ENCODE measurements at places on chromosomes 12 and 14.
A peak's percentile ranks its signal among the peaks of the same experiment; 100 is the strongest.

DNA sequence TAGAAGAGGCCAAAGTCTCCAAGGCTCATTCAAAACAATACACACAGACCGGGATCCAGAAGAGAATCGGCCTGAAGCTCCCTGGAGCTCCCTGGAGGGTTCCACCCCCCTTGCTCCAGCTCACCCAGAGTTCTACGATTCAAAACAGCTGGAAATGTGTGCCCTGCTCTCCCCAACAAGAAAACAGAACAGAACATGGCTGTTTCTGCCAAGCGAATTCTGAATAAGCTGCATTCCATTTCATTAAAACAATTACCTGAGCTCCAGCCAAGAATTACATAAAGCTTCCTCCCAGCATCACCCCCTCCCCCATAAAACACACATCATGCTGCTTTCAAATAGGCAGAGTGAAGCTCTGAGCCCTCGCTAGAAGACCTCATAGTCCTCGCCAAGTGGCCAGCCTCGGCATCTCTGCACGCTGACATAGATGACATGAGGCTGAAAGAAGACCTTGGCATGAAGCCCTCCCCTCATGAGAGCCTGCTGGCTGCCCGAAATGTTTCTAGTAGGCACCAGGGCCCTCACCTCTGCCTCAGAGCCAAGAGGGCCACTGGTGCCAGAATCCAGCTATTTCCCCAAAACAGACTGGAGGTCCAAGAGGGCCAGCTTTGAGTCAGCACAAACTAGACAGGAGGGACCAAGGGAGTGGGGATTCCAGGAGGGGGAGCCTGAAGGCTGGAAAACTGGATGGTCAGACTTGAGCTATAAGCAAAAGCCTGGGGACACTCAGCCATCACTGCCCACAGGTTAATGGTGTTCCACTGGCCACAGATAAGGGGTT lies 8.3 kb downstream of the PXN start:
- peak; percentile 93 for DNase-seq

DNA sequence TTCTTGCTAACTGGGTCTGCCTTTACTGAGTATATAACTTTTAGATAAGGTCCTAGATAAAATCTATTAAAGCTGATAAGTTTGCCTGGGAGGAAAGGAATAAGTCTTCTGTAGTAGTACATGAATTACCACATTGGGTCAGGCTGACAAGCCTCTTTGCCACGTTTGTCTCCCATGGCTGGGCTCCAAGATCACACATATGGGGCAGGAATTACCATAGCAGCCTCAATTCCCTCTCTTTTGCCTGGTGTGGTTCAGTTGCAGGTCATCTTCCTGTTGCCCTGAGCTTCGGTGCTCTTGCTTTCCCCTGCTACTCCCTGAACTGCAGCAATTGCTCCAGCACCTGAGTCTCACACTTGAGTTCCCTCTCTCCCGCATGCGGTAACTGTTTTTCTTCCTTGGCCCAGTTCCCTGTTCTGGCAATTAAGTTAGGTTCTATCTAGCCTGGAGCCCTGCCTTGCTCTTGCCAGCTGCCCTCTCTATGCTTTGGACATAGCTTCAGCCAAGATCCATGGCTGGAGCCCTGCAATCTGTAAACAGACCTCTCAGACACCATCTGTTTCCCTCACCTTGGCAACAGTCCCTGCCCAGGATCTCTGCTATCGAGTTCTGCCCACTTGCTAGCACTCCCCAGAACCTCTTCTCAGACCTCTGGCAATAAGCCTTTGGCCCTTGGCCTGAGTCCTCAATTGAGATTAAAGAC lies 5.8 kb upstream of the GLT8D2 start:
- no peak for DNase-seq

- DNase-seq, result no peak
These were observed 1402.4 kb upstream of the FLRT2 start for GRCh38 chr14:84127495-84127894.

DNA sequence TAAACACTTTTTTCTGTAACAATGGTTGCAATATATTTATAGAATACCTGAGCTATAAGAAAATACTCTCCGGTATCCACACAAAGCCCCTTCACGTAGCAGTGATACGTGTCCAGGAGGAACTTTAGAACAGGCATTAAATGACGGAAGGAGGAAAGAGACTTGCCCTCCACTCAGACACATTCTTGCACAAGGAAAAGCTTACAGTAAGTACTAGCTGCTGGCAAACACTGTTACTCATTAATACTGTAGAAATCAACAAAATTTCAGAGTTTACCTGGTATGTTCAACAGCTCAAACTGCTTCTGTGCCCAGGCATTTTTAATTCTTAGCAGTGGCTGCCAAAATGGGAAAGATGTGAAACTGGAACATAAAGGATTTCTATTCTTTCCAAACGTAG lies 41.7 kb downstream of the PRKD1 start:
- no peak for DNase-seq

DNA sequence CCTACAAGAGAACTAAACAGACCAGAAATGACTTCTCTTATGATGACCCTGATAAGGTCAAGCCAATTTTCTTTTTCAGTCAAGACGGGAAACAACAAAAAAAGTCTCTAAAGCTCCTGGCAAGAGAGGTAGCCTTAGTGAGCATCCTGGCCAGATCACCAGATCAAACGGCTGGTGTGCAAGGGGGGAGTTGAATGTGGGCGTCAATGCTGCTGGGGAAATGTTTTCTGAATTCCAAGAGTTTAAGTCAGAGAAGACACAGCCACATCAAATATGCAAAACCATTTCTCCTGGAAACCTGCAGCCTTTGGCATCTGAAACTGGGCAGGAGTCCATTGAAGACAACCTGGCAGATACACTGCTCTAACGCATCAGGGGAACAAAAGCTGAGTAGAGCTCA lies 16.0 kb upstream of the SELPLG start:
- peak; percentile 88 for DNase-seq

GRCh38 chr14:51657762-51658161 lies 6.1 kb downstream of the FRMD6 start:
- no peak for DNase-seq

- DNase-seq, result no peak
These were observed 365 bp upstream of the TPI1 start for GRCh38 chr12:6866920-6867412.

- DNase-seq, result no peak
These were observed 455.6 kb downstream of the ZFP36L1 start for GRCh38 chr14:68337279-68337678.

DNA sequence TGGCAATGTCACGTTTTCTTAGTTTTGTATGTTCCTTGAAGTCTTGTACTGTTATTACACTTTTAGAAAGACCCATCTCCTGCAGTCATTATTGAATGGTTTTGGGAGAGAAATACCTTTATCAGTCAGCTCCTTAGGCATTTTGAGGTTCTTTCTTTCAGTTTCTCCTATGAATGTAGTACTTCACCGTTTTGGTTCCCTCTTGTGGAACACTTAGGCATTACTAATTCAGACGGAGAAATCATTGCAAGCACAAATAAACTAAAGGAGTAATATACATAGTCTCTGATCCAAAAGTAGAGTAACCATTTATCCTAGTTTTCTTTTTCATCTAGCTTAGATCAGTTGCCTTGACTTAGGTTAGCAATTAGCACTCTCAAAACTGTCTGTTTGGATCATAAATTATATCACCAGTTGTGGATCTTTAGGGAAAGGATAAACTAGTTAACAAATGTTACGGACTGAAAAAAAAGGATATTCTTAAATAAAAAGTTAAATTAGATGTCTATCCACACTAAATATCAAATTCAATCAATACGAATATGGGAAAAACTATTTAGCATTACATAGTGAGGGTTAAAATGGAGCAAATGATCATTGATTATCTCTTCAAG lies 1538.3 kb upstream of the SEL1L start:
- no peak for DNase-seq

GRCh38 chr12:52837781-52838608 lies 3.9 kb upstream of the KRT79 start:
- no peak for DNase-seq

- DNase-seq, result no peak
These were observed 42.8 kb upstream of the CPSF6 start for GRCh38 chr12:69196302-69197288.

- no peak for DNase-seq
These were observed 116.0 kb upstream of the RTL1 start for GRCh38 chr14:101019541-101019940.

All from osteoblast (primary cell).